ENCODE measurements at places on chromosomes 12 and 14.

- DNase-seq = no peak
Observed at GRCh38 chr12:15154103-15154502, 67.1 kb downstream of the RERG start.

DNA sequence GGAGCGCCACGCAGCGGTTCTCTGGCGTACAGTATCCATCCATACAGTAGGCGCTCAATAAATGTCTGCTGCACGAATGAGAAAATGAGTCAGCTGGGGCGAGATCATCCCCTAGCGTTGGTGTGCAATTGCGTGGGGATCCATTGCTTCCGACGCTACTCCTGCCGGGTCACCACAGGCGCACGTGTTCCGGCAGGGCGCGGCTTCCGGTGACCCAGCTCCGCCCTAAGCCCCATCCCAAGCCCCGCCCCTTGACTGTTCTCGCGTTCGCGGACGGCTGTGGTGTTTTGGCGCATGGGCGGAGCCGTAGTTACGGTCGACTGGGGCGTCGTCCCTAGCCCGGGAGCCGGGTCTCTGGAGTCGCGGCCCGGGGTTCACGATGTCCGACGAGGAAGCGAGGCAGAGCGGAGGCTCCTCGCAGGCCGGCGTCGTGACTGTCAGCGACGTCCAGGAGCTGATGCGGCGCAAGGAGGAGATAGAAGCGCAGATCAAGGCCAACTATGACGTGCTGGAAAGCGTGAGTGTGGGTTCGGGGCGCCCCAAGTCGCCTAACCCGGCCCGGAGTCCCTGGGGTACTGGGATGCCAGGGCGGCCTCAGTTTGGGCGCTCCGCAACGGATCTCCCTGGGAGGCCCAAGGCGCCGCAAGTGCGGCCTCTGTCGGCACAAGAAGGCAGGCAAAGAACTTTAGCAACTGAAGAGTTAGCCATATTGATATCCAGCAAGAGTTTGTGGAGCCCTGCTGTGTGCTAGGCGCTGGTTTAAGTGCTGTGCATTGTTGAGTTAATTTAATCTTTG, at the start of gene PSMD9:
Gene PSMD9 (plus strand): TSS at position 313 of the 796 bp plus-strand sequence. CDS start 67 bp downstream, at position 380.
- DNase-seq = peak; percentile 93

- DNase-seq = no peak
Observed at GRCh38 chr14:22566845-22567244, 22.2 kb downstream of the DAD1 start.

DNA sequence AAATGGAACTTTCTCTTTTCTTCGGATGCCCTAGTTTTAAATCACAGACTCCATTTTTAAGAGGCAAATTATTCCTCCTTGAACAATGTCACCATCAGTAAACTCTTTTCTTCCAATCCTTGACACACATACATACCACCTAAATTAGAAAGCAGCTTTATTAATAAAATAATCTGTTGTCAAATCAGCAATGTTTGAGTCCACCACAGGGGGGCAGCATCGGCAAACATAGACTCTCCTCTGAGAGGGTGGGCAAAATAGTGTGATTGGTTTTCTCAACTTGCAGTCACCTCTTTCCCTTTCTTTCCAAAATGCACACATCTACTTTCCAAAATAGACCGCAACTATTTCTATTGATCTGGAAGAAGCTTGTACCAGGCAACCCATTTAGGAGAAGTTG, 438.4 kb upstream of the OR4E1 start:
- no peak for DNase-seq

DNA sequence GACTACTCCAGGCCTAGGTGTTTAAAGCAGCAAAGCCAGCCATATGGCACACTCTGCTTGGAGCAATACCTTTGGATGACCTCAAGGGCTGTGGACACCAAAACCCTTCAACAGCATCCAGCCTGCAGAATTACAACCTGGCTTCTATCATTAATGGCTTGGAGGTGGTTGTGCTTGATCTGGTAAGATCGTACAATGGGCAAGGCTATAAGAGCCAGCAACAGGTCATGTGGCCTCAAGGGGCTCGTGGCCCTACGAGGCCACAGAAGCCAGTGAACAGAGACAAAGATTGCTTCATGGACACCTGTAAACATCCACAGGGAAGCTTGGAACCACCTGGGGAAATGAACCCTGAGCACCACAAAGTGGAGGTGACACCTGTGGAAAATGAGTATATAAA, 657.3 kb downstream of the BCL11B start:
- no peak for DNase-seq

- DNase-seq = no peak
Observed at GRCh38 chr12:2531371-2531770, 263.4 kb upstream of the FKBP4 start.

- no peak for DNase-seq
Observed at GRCh38 chr14:75041613-75042012, 9.7 kb downstream of the MLH3 start.
